ENCODE measurements at places on chromosomes 1 and 21. TPM values are rescaled to one million over a fixed set of nuclear protein-coding genes. Genes with fewer than 3 reads are reported as not detected.
A peak's percentile ranks its signal among the peaks of the same experiment; 100 is the strongest.

GRCh38 chr1:103937763-103938357, 188.2 kb downstream of the AMY1C start:
- H3K27me3 ChIP-seq = no peaks in the 10 kb centered on the region
- no peak for DNase-seq
- no peak overlapping the region for H3K27ac ChIP-seq

DNA sequence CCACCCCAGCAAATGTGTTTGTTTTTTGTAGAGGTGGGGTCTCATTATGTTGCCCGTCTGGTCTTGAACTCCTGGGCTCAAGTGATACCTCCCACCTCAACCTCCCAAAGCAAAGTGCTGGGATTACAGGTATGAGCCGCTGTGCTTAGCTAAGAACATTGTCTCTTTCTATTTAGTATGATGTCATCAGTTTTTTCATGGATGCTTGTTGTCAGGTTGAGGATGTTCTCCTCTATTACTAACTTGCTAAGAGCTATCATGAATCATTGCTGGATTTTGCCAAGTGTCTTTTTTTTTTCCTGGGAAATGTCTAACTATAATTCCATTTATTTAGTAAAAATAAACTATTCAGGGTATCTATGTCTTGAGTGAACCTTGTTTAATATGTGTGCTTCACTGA, 19.0 kb upstream of the MPC2 start:
- H3K27me3 ChIP-seq = no peaks in the 10 kb centered on the region
- H3K36me3 ChIP-seq = no peaks in the 10 kb centered on the region
- H3K4me3 ChIP-seq = no peak overlapping the region
- no peak overlapping the region for H3K27ac ChIP-seq
- peaks cover 1% of the 10 kb centered on the region for H3K4me1 ChIP-seq
- DNase-seq = no peak

DNA sequence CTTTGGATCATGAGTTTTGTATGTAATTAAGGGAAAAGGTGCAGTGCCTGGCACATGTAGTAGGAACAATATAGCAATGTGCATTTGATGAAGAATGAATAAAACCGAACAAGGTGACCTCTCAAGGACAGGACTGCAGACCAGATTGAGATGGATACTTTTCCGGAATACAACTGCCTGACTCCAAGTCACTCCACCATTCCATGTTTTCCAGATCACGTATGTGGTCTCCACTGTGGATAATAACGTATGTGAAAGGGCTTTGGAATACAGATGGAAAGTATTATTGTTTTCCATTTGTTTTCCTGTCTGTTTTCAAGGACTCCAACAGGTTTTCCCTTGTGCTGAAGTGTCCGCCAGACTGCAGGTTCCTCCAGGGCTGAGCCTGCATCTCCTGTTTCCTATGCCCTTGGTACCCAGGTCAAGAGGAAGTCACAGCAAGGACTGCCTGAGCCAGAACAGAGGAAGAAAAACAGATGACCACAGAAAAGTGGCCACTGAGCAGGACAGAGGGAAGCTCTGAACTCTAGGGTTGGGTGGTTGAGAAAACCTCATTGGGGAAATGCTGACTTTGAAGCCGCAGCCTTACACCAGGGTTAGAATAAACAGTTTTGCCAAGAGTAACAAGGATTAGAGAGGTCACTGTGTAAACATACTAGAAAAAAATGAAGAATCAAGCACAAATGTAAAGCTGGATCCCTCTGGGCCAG, 4.0 kb downstream of the CFAP45 start:
- no peak overlapping the region for H3K4me3 ChIP-seq
- H3K4me1 ChIP-seq = peaks cover 4% of the 10 kb centered on the region
- no peaks in the 10 kb centered on the region for H3K27me3 ChIP-seq
- no peak for DNase-seq

GRCh38 chr1:983798-984475, 2.0 kb upstream of the PERM1 start:
- H3K4me1 ChIP-seq = no peaks in the 10 kb centered on the region
- H3K27ac ChIP-seq = no peak overlapping the region
- DNase-seq = no peak
- no peaks in the 10 kb centered on the region for H3K36me3 ChIP-seq
- H3K27me3 ChIP-seq = no peaks in the 10 kb centered on the region
- no peak overlapping the region for H3K4me3 ChIP-seq

DNA sequence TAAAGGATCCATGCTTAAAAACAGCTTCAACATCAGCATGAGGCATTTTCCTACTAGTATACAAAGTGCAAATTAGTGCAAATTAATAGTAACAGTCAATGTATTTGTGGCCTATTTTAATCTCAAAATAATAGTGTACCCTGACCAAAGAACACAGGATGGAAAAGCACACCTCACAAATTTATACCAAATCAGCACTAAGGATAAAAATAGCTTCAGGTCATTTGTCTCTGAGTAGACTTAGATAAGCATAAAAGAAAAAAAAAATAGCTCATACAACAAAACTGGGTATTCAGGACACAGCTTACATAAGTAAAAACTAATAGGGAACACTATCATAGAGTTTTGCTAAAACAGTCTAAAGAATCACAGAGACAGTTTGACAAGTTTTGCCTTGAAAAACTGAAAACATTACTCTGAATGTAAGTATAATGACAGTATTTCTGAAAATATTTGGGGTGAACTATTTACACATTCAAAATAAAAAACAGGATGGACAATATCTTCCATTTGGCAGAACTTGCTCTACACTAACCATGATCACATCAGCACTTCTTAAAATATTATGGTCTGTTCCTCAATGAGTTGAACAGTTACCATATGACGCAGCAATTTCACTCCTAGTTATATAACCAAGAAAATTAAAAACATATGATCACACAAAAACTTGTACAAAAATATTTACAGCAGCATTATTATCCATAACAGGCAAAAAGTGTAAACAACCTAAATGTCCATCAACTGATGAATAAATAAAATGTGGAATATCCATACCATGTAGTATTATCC, 46.3 kb downstream of the RNF115 start:
- no peak for DNase-seq
- no peak overlapping the region for H3K4me3 ChIP-seq
- H3K36me3 ChIP-seq = no peaks in the 10 kb centered on the region
- peaks cover 2% of the 10 kb centered on the region for H3K4me1 ChIP-seq
- peak overlapping the region; percentile 40 for H3K27ac ChIP-seq
- no peaks in the 10 kb centered on the region for H3K27me3 ChIP-seq

- no peaks in the 10 kb centered on the region for H3K27me3 ChIP-seq
- H3K36me3 ChIP-seq = no peaks in the 10 kb centered on the region
- H3K4me3 ChIP-seq = no peak overlapping the region
- H3K27ac ChIP-seq = no peak overlapping the region
- no peaks in the 10 kb centered on the region for H3K4me1 ChIP-seq
- no peak for DNase-seq
Observed at GRCh38 chr1:87928623-87929022, 599.9 kb downstream of the LMO4 start.

- no peaks in the 10 kb centered on the region for H3K27me3 ChIP-seq
- H3K4me3 ChIP-seq = peak overlapping the region; percentile 74
- H3K4me1 ChIP-seq = peaks cover 3% of the 10 kb centered on the region
- H3K36me3 ChIP-seq = no peaks in the 10 kb centered on the region
- H3K27ac ChIP-seq = peak overlapping the region; percentile 75
- no peak for DNase-seq
Observed at GRCh38 chr1:23824711-23825075, 536 bp downstream of the HMGCL start.

GRCh38 chr1:168717906-168718891, 10.8 kb downstream of the DPT start:
- no peak overlapping the region for H3K4me3 ChIP-seq
- H3K27me3 ChIP-seq = no peaks in the 10 kb centered on the region
- no peak for DNase-seq
- H3K27ac ChIP-seq = no peak overlapping the region

DNA sequence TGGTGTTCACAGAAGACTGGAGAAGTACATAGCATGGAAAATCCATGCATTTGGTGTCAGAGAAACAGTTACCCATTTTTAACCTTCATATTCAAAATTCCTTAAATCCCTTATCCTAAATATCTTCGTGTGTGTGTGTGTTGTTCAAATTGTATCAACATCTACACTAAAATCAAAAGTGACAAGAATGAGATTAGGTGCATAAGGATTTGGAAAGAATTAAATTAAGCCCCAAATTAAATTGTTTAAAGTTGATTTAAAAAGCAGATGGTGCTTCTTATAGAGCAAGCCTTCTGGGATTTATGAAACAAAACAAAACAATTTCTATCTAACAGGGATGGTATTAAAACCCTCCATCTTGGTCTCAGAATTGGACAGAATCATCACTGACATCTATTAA, 4.7 kb downstream of the RSPH1 start:
- no peaks in the 10 kb centered on the region for H3K4me1 ChIP-seq
- no peak overlapping the region for H3K4me3 ChIP-seq
- no peak overlapping the region for H3K27ac ChIP-seq
- no peak for DNase-seq
- H3K36me3 ChIP-seq = no peaks in the 10 kb centered on the region
- H3K27me3 ChIP-seq = no peaks in the 10 kb centered on the region

DNA sequence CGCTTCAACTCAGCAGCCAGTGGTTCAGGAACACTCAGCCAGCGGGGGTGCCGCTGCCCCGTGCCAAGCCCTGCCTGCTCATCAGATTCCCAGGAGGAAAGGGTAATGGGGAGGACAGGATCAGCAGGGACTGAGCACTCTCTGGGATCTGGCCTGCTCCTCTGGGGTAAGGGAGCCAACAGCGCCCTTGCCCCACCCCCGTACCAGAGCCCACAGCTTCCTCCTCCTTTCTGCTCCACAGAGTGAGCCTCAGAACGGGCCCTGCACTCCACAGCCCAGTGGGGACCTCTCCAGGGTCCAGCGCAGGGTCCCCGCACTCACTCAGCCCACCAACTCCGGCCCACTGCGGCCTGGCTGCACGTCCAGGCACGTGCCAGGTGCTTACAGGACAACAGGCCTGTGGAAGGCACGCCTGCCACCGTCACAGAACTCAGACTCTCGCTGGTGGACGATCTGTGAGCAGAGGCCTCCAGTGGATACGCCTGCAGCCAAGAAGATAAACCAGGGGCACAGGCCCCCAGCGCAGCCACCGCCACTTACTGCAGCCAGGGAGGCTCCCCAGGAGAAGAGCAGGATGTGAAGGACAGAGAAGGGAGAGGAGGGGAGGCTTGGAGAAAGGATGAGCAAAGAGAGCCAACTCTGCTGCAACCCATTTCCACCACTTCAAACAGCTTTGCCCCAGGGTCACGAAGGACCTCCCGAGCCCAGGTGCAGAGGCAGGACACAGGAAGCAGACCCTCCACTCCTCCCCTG, 2.1 kb downstream of the MEGF6 start:
- no peak overlapping the region for H3K27ac ChIP-seq
- no peak overlapping the region for H3K4me3 ChIP-seq
- no peak for DNase-seq
- no peaks in the 10 kb centered on the region for H3K36me3 ChIP-seq
- H3K27me3 ChIP-seq = no peaks in the 10 kb centered on the region

SPAG17 gene
- 0.45 TPM for total RNA-seq

TDRD10 gene
- total RNA-seq = 5.2 TPM

Measured in ovary (tissue), 10 donors.